ENCODE measurements at places on chromosomes 13 and 19.

DNA sequence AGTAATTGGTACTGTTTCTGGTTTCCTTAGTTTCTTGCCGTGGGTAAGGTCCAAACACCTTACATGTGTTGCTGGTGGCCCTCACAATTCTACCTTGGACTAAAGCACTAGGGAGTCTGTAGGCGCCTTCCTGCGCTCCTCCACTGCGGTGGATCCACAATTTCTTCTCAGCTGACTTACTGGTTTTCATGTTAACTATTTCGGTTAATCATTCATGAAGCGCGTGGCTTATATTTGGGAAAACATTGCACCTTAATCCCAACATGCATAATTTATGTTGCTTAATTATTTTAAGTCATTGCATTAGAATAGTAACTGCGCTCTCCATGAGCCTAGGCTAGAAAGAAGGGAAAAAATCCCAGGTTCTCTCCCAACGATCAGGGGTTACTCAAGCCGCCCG is 37.7 kb downstream of the ARHGEF7 start:
- DNase-seq = no peak

GRCh38 chr13:77239312-77239711 is 87.6 kb downstream of the MYCBP2 start:
- DNase-seq = no peak

- DNase-seq = no peak
Observed at GRCh38 chr19:29507081-29507860, 18.5 kb upstream of the VSTM2B start.

DNA sequence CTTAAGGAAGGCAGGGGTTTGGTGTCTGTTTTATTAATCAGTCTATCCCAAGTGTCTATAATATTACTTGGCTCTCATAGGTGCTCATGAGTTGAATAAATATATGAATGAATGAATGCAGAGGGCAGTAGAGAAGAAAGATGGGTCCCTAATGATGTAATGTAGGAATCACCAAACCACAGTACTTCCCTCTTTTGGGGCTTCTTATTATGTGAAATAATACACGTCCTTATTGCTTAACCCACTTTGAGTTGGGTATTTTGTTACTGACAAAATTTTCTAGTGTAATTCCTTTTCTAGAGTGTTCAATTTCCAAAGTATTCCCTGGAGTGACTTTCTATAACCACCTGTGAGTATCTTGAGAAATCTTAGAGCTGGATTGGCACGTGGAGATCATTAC is 13.2 kb downstream of the KLK5 start:
- DNase-seq = no peak

GRCh38 chr13:73133531-73133930 is 74.7 kb downstream of the KLF5 start:
- DNase-seq = no peak

GRCh38 chr19:6458695-6459261 is 814 bp downstream of the SLC25A23 start:
- DNase-seq = no peak

DNA sequence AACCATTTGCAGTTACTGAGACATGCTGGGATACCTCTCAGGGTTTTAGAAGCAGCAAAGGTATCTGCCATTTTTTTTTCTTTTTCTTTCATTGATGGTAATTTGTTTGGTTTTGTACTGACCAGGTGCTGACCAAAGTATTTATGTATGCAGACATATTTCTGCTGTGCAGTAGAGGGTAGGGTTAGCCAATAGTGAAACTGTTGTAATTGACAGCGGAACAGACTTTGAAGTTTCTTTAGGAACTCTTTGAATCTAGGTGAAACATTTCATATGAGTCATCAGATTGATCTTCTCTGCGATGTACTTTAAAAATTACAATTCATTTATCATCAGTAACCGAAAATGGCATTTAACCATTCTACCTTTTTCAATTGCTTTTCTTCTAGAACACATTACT is 63.0 kb downstream of the ITGBL1 start:
- DNase-seq = no peak

- DNase-seq = no peak
Observed at GRCh38 chr13:41236369-41236768, 27.0 kb downstream of the MTRF1 start.

DNA sequence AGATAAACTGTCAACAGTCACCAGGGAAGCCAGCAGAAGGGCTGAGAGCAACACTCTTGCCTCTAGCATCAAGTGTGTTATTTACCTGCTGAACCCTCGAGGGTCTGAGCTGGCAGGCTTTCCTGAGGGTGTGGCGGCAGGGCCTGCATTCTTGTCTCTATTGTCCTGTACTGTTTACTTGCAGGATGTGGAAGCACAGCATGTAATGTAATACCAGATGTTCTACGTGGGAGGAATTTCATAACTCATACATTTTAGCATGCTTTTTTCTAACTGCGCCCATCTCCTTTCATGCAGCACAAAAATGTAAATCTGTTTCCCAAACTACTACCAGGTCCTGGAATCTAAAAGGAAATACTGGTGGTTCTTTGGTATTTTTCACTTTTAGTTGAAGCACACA is 153.1 kb downstream of the RGCC start:
- no peak for DNase-seq

DNA sequence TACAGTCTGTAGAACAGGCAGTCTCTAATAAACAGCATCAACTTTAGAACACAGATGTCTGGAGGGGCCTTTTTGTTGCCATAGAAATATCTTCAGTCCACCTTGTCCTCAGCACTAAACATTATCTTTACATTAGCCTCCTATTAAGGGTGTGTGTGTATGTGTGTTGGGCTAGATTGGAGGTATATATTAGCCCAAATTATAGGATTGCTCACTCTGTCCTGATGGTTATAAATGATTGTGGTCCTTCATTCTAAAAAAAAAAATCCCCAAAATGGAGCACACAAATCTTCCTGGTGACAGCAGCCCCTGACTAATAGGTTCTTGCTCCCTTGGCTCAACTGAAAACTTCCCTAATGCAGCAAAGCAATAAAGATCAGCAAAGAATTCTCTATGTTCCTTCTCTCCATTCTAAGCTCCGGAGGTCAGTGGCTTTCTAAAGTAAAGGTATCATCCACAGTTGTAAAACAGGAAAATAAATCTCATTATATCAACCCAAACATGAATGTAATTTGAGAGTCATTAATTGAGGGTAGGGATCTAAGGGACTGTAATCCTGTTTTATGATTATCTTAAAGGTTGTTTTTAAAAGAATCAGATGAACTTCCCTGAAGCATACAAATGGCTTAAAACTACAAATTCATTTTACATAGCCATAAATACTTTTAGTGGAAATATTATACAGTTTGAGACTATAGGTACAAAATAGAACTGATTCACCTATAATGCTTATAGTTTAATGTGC is 232.7 kb downstream of the KLF12 start:
- DNase-seq = no peak

- peak; percentile 36 for DNase-seq
Observed at GRCh38 chr19:17797424-17798201, 2.7 kb downstream of the B3GNT3 start.

DNA sequence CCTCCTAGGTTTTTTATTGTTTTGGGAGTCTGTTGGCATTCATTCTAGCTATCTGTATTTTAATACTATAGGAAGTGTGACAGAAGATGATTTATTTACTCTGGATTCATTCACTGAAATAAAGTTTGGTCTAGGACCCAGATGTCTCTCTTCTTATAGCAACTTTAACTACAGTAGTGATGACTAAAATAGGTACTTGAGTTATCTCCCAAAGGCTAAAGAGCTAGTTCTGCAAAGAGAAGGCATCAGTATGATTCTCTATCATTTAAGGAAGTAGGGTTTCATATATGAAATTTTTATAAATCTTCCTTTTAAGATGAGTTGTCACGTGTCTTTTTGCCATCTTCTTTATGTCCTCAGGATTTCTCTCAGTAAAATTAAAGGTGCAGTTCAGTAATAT is 507.4 kb downstream of the KCTD12 start:
- no peak for DNase-seq

GRCh38 chr13:40124633-40125015 is 469.2 kb downstream of the COG6 start:
- DNase-seq = no peak
